ENCODE measurements at places on chromosomes 6 and 20.

GRCh38 chr6:123747515-123747914, 56.1 kb upstream of the NKAIN2 start:
- DNase-seq = no peak

DNA sequence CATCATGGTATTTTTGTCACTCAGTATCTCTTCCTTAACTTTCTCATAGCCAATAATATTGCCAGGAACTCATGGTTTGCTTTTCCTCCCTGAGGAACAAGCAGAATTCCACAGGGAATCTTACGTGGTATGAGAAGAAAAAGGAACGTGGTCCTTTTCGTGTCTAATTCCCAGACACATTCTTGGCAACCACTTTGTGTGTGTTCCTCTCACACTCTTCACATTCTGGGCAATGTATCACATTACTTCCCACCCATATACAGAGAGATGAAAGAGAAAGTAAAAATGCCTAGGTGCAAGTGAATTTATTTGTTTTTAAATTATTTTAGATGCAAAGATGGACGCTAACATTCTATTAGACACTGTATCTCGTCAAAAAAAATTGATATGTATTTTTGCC, 102.7 kb downstream of the PTPRK start:
- DNase-seq = no peak

- no peak for DNase-seq
Observed at GRCh38 chr6:157779705-157780604, 43.1 kb upstream of the SNX9 start.

- no peak for DNase-seq
Observed at GRCh38 chr6:139569566-139569965, 195.1 kb upstream of the CITED2 start.

DNA sequence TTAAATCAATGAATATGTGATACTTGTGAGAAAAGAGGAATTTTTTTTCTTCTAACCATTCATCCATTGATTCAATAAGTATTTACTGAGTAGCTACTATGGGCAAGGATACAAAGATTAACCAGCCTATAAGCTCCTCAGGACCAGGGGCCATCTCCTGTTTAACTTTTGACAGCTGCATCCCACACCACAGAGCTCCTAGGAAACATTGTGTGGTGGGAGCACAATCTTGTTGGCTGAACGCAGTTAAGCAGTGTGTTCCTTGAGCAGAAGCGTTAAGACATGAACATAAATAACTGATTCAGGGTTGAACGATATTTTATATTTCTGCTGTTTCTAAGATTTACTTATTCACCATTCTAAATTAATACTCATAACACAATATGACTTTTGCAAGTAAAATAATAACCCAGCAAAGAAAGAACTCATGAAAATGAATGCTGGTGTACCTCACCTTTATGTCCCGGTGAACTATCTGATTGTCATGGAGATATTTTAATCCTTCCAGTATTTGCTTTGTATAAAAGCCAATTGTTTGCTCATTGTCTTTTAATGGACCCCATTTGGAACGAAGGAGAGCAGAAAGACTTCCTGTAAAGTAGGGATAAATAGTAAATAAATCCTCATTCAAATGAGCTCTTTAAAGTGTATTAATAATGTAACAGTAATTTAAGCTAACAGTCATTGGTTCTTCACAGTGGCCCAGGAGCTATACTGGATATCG, 62.6 kb upstream of the MAP7 start:
- no peak for DNase-seq

GRCh38 chr20:44772636-44773035, 27.0 kb downstream of the KCNK15 start:
- DNase-seq = no peak

GRCh38 chr6:16857969-16858592, 96.8 kb upstream of the ATXN1 start:
- DNase-seq = no peak

DNA sequence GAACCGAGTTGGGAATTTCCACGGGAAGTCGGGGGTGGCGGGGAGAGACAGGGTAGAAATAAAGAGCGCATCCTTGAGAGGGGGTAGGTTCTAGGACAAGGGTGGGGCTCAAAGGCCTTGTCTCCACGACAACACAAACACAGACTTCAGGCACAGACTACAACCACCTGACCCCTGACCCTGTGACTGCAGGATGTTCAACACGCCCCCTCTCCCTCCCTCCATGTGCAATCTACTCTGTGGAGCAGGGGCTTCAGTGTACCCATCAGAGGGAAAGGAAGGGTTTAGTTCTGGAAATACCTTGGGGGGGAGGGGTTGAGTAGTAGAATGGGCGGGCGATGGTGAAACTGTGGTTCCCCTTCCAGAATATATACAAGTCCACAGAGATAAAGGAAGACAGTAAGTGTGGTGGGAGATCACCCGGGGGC, 651 bp upstream of the TAPBP start:
- DNase-seq = peak; percentile 22
